Fibroblast of lung (primary cell): ENCODE measurements at places on chromosomes 12 and 14. TPM values are rescaled to one million over a fixed set of nuclear protein-coding genes. Genes with fewer than 3 reads are reported as not detected.

Gene CCDC196
- total RNA-seq: not detected in 2 replicates

Gene MUCL1
- not detected in 2 replicates for total RNA-seq

GRCh38 chr12:58174316-58174715 lies 232.9 kb downstream of the ATP23 start:
- no peak for DNase-seq

GRCh38 chr14:51276605-51277004 lies 36.6 kb downstream of the TMX1 start:
- no peak for DNase-seq

DNA sequence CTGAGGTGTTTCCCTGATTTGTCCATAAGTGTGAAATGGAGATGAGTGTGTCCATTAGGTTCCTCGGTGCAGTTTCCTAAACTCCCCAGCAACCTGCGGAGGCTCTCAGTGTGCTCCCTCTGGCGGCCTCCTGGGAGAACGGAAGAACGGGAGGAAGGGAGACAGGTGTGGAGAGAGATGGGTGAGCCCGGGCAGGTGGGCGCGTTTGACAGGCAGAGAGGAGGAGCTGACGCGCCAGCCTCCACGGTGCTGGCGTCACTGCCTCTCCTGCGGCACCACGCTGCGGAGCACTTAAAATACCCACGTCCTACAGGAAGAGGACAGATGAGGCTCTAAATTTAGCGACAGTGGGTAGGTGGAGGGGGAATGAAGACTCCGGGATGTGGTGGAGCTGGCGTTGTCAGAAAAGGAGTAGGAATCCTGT lies 26.8 kb upstream of the PEX5 start:
- DNase-seq: no peak

- DNase-seq: no peak
Observed at GRCh38 chr12:1645819-1646218, 16.8 kb downstream of the WNT5B start.

- peak; percentile 56 for DNase-seq
Observed at GRCh38 chr12:93572712-93573551, 457 bp downstream of the SOCS2 start.
